ENCODE measurements at places on chromosomes 3 and 15.

- DNase-seq, result peak; percentile 26
Measured at GRCh38 chr15:28086175-28086703, 12.9 kb downstream of the OCA2 start.

GRCh38 chr15:98713585-98714001 lies 65.3 kb downstream of the IGF1R start:
- DNase-seq, result no peak

DNA sequence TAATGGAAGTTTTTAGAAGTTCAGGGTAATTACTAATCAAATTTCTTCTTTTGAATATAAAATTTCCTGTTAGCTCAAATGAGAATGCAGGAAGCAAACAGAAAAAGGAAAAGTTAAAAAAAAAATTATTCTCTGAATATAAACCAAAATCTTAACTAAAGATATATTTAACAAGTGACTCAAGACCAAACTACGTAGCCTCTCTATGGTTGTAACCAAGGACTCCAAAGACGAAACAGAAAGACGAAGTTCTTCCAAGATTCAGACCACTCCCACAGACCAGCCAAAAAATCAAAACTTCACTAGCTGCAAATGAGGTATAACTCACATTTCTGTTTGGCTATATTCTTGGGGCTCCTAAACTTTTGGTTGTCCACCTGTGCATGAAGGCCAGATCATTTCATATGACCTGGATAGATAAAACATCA lies 846.5 kb upstream of the ALCAM start:
- DNase-seq, result no peak

GRCh38 chr15:98978153-98978552 lies 29.4 kb downstream of the PGPEP1L start:
- no peak for DNase-seq

DNA sequence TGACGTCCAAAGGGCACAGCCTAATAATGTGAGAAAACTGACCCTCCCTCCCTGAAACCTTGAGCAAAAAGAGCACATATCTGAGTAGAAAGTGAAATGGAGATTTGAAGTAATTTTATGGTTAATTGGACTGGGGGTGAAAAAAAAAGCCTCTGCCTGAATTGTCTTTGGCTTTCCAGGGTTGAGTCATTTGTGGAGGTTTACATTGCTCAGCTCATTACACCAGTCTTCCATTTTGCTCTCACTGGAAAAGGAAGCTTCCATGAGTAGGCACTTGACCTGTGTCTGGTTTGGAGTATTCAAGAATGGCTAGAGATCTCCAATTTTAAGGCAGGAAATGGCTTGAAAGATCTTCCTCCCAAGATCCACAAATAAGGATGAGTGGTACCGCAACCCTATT lies 273.9 kb downstream of the PDCD6IP start:
- no peak for DNase-seq

- DNase-seq, result no peak
Measured at GRCh38 chr3:193744822-193745684, 152.0 kb downstream of the OPA1 start.
